ENCODE measurements at places on chromosomes 7 and 10.
A peak's percentile ranks its signal among the peaks of the same experiment; 100 is the strongest.

DNA sequence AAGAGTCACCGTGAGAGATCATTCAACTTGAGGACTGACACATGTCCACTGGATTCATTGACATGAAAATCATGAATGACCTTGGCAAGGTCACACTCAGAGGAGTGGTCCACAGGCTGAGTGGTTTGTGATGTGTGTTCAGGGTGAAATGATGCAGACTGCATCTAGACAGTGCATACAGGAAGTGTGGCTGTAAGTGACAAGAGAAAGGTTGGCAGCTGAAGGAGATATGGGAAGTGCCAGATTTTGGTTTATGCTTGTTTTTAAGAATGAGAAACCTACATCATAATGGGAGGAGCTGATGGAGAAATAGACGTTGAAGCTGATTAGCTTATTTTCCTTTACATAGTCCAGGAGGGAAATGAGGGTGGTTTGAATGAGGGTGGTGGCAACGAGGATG, 64.8 kb upstream of the VIPR2 start:
- H3K27me3 ChIP-seq: no peaks in the 10 kb centered on the region
- no peak overlapping the region for H3K27ac ChIP-seq
- DNase-seq: no peak
- no peaks in the 10 kb centered on the region for H3K36me3 ChIP-seq
- no peak overlapping the region for H3K4me3 ChIP-seq

- peaks cover 34% of the 10 kb centered on the region for H3K4me1 ChIP-seq
- DNase-seq: peak; percentile 80
- no peaks in the 10 kb centered on the region for H3K36me3 ChIP-seq
- no peak overlapping the region for H3K4me3 ChIP-seq
- peak overlapping the region; percentile 97 for H3K27ac ChIP-seq
Observed at GRCh38 chr10:14403881-14404623, 73.3 kb upstream of the FRMD4A start.

GRCh38 chr7:132049462-132050304, 493.3 kb upstream of the PODXL start:
- no peak overlapping the region for H3K27ac ChIP-seq
- H3K4me1 ChIP-seq: no peaks in the 10 kb centered on the region
- H3K4me3 ChIP-seq: no peak overlapping the region
- H3K27me3 ChIP-seq: no peaks in the 10 kb centered on the region
- DNase-seq: no peak
- H3K36me3 ChIP-seq: no peaks in the 10 kb centered on the region

GRCh38 chr10:112985690-112986543, 35.9 kb downstream of the TCF7L2 start:
- no peaks in the 10 kb centered on the region for H3K27me3 ChIP-seq
- H3K4me3 ChIP-seq: peak overlapping the region; percentile 24
- no peaks in the 10 kb centered on the region for H3K36me3 ChIP-seq

DNA sequence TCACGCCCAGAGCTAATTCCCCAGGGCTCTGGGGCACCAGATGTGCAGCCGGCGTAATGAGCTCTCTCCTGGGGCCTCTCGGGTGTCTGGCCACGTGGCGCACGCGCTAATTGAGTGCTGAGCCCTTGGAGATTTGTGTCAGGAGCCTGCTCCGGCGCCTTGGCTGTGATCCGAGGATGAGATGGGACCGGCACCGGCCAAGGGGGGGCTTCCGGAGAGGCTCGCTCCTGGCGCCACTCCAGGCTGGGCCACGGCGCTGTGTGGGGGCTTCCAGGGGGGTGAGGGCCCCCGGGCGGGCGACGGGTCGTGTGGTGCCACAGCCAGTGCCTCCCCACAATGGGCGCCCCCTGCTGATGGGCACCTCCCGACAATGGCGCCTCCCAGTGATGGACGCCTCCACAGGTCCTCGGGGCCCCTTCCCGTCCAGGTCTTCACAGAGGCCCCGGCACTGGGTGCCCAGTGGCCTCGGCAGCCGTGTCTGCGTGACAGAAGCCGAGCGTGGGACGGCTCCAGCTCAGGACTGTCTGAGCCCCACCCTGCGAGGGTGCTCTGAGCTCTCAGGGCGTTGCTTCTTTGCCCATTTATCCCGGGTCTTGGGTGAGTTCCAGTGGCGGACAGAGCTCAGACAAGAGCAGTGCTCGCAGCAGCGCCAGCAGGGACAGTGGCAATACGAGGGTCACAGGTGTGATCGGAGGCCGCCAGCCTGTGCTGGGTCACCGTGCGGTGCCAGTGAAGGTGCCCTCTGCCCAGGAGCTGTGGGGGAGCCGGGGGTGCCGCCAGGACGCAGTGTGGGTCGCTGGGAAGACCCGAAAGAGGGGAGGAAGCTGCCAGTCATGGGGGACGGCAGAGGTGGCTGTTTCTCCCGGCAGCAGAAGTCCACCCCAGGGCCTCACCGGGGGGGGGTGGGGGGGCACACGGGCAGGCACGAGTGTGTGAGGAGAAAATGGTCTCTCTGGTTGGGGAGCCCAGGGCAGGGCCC, 8.2 kb upstream of the NKX6-2 start:
- H3K27me3 ChIP-seq: peaks cover 13% of the 10 kb centered on the region
- H3K27ac ChIP-seq: no peak overlapping the region
- DNase-seq: no peak
- H3K4me3 ChIP-seq: no peak overlapping the region

DNA sequence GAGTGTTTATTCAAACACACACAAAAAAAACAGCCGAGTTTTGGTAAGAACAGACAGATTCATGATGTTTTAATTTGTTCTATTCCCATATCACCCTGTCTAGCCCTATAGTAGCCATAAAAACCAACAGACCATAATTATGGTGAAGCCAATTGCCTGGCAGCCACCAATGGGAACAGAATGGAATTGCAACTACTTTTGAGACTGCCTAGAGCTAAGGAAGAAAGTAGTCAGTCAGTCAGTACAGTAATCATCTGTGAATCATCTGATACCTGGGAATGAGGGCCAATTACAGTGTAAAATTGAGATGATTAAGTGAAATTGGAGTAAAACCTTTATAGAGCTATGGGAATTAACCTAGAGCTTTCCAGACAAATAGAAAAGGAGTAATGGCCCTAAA, 952.7 kb upstream of the KCND2 start:
- no peaks in the 10 kb centered on the region for H3K36me3 ChIP-seq
- no peak for DNase-seq
- no peaks in the 10 kb centered on the region for H3K27me3 ChIP-seq
- H3K4me1 ChIP-seq: no peaks in the 10 kb centered on the region

DNA sequence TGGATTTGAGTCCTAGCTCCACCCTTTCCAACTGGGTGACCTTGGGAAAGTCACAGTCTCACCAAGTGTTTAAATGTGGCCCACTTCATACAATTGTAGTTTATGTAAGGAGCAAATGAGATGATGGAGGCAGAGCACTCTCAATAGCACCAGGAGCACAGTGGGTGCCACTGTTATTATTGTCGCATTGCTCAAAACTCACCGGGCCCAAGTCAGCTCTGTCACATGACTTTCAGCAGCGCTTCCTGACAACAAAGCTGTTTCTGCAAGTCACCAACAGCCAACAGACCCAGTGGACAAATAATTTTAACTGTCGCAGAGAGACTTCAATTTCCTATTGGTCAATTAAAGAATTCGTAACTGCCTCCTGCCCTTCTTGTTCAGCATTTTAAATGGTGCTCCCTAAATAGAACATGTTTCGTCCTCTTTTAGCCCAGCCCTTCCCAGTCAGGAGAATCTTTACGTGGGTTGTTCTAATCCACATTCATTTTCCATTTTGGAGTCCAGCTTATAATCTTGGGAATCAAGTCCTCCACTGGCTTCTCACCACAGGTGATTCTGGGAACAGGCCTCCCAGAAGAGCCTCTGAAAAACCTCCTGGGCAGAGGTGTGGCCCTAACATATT, 415.6 kb upstream of the NPVF start:
- no peak overlapping the region for H3K4me3 ChIP-seq
- no peaks in the 10 kb centered on the region for H3K27me3 ChIP-seq
- no peak overlapping the region for H3K27ac ChIP-seq
- H3K36me3 ChIP-seq: no peaks in the 10 kb centered on the region
- no peak for DNase-seq
- no peaks in the 10 kb centered on the region for H3K4me1 ChIP-seq

DNA sequence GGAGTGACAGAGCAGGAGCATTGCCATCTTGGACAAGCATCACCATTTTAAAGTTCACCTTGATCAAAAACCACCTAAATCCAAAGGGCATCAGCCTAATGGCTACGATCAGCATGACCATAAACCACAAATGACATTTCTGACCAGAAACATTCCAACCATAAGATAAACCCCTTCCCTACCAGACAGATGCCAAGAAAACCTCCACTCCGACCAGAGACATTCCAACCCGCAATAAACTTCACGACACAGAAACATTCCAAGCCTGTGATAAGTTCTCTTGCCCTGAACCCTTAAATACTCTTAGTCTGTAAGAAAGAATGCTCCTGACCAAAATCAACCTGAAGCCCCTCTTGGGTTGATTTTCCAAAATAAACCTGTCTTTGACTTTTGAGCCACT, 606.9 kb downstream of the POM121L12 start:
- DNase-seq: peak; percentile 12
- H3K36me3 ChIP-seq: no peaks in the 10 kb centered on the region
- no peak overlapping the region for H3K27ac ChIP-seq
- H3K4me1 ChIP-seq: no peaks in the 10 kb centered on the region

- no peak overlapping the region for H3K4me3 ChIP-seq
- DNase-seq: no peak
- no peaks in the 10 kb centered on the region for H3K4me1 ChIP-seq
- H3K27ac ChIP-seq: no peak overlapping the region
Observed at GRCh38 chr7:65960351-65961074, 21.5 kb downstream of the GUSB start.

GRCh38 chr7:107594961-107595737, 15.1 kb downstream of the BCAP29 start:
- H3K36me3 ChIP-seq: peaks cover 3% of the 10 kb centered on the region
- peak overlapping the region; percentile 88 for H3K27ac ChIP-seq
- DNase-seq: peak; percentile 98

DNA sequence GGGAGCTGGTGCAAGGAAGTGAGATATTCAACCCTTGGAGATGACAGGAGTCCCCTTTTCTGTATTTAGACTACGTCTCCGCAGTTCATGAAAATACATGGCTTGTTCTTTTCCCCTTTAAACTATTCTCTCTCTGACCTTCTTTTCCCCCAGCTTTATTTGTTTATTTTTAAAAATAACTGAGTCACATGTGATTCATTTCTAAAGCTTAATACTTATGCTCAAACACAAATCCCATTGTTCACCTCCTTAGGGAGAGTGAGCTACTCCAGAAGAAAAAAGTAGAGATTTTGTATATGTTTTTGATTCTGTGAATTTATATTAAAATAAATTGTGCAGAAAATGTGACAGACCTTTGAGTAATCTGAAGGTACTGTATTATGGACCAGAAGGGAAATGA, 35.9 kb upstream of the FZD1 start:
- no peak overlapping the region for H3K4me3 ChIP-seq
- no peaks in the 10 kb centered on the region for H3K36me3 ChIP-seq
- peak; percentile 22 for DNase-seq
- peak overlapping the region; percentile 34 for H3K27ac ChIP-seq
- peaks cover 18% of the 10 kb centered on the region for H3K4me1 ChIP-seq
- H3K27me3 ChIP-seq: no peaks in the 10 kb centered on the region

GRCh38 chr10:118980135-118980865, 49.2 kb upstream of the NANOS1 start:
- H3K27ac ChIP-seq: no peak overlapping the region
- H3K4me3 ChIP-seq: no peak overlapping the region
- H3K27me3 ChIP-seq: peaks cover 2% of the 10 kb centered on the region
- H3K4me1 ChIP-seq: no peaks in the 10 kb centered on the region
- H3K36me3 ChIP-seq: no peaks in the 10 kb centered on the region
- no peak for DNase-seq

DNA sequence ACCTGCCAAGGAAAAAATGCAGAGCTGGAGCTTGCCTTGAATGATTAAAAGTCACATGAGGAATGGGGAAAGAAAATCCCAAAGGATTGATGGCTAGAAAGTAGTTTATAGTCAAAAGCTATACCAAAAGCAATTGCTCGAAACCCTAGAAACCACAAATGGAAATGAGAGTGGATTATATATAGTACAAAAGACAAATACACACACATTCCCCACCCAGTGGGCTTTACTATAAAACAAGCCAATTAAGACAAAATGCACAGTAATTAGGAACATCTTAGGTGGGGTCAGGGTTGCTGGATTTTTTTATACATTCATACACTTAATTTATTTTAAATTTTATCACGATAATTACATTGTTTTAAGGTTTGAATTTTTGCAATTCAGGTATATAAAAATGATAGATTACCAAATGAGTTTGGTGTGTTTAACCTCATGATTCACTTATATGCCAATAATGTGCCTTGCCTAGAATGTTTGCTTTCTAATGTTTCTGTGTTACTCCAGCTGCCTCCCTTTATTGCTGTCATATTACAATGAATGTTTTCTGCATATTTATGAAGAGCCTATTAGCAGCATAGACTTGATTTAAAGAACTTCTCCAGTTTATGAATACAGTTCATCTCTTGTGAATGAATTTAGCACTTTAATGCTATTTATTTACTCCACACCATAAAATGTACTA, 421.3 kb downstream of the EXOC4 start:
- no peak overlapping the region for H3K27ac ChIP-seq
- no peak for DNase-seq
- H3K27me3 ChIP-seq: no peaks in the 10 kb centered on the region
- no peaks in the 10 kb centered on the region for H3K36me3 ChIP-seq
- H3K4me1 ChIP-seq: no peaks in the 10 kb centered on the region

GRCh38 chr10:16776896-16777295, 40.3 kb downstream of the RSU1 start:
- no peaks in the 10 kb centered on the region for H3K27me3 ChIP-seq
- peaks cover 5% of the 10 kb centered on the region for H3K4me1 ChIP-seq
- no peak overlapping the region for H3K27ac ChIP-seq
- DNase-seq: no peak
- no peak overlapping the region for H3K4me3 ChIP-seq

- no peaks in the 10 kb centered on the region for H3K36me3 ChIP-seq
- H3K4me3 ChIP-seq: no peak overlapping the region
- no peaks in the 10 kb centered on the region for H3K4me1 ChIP-seq
- H3K27me3 ChIP-seq: no peaks in the 10 kb centered on the region
- no peak for DNase-seq
Observed at GRCh38 chr10:33428682-33429081, 94.2 kb upstream of the NRP1 start.

DNA sequence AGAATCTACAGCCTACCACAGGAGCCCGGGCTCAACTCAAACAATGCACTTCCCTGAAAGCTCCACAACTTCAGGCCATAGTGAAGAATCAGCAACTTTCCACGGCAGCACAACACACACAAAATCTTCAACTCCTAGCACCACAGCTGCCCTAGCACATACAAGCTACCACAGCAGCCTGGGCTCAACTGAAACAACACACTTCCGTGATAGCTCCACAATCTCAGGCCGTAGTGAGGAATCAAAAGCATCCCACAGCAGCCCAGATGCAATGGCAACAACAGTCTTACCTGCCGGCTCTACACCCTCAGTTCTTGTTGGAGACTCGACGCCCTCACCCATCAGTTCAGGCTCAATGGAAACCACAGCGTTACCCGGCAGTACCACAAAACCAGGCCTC, 22.3 kb downstream of the MUC12 start:
- no peak for DNase-seq
- no peaks in the 10 kb centered on the region for H3K27me3 ChIP-seq
- no peaks in the 10 kb centered on the region for H3K36me3 ChIP-seq
- no peak overlapping the region for H3K27ac ChIP-seq

Data from astrocyte (in vitro differentiated cells and primary cell).